ENCODE measurements at places on chromosomes 7 and 10.

DNA sequence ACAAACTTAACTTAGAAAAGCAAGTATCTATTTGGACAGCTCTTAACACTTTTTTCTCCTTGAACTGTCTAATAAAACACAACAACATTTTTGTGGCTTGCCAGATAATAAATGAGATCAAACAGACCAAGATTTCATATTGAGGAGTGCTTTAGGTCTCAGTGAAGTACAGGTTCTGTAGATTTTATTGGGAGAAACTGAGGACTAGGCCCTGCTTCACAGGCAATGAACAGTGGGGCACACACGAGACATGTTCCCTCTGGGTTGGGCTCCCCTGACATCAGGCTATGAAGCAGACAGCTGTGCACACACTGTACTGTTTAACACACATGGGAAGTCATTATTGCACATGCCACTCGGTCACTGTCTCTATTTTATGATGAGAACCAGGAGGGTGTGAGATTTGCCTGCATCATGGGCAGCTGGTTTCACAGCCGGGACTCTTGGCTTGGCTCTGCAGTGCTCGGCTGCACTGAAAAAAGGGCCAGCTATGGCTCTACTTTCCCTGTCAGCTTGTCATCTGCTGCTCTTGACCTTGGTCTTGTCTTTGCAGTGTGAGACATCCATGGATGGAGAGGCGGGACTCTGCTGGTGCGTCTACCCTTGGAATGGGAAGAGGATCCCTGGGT is 4.2 kb downstream of the IGFBP1 start:
- no peak for DNase-seq

- DNase-seq: no peak
Measured at GRCh38 chr10:86813101-86813500, 56.7 kb downstream of the BMPR1A start.

- no peak for DNase-seq
Measured at GRCh38 chr10:103736044-103736443, 119.3 kb downstream of the SH3PXD2A start.

GRCh38 chr7:50852901-50853300 is 70.2 kb upstream of the GRB10 start:
- DNase-seq: no peak
